ENCODE measurements at places on chromosomes 1 and 21.

DNA sequence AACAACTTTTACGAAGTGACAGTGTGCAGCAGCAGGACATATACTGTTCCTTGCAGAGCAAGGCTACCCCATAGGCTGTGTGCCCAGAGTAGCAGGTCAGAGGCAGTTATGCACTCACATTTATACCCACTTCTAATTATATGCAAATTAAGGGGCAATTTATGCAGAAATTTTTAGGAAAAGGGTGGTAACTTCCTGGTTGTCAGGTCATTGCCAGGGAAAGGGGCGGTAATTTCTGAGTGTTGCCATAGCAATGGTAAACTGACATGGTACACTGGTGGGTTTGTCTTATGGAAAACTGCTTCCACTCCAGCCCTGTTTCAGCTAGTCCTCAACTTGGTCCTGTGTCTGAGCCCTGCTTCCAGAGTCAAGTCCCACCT is 12.0 kb upstream of the SLAMF1 start:
- no peak for DNase-seq

GRCh38 chr1:221562542-221563475 is 179.1 kb downstream of the DUSP10 start:
- DNase-seq, result no peak

DNA sequence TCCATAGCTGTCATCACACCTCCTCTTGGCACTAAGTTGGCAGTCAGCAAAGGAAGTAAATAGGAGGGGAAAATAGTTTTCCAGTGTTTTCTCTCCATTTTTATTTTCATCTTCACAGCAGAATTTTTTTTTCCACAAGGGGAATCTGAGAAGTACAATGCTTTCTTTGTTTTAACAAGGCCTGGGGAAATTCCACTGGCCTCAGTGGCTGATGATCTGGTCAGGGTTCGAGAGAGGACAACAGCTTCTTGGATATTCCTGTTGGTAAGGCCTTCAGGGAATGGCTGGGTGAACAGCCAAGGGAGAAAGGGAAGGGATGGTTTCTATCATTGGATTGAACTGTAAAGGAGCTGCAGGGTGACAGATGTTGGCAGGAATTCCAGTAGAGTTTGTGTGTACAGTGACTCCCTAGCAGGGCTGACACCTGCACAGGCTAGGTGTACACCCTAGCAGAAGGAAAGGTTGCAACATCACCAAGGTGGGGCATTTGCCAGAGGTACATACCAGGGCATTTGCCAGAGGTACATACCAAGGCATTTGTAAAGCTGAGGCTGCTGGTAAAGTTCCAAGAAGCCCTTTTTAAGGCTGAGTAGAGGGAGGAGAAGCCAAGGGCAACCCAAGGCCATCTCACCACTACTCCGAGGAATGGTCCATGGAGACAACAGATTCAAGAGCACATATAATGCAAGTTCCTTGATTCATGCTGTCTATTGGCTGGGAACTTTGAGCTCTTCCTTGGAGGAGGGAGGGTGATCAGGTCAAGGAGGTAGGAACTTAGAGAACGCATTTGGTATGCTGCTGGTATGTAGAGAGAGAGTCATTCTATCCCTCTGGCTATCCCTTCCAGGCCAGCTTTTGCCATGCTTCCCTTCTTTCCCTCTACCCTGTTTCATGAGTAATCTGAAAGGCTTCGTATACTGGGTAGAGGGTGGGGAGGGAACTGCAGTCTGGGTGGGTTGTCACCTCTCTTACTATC is 3.1 kb downstream of the GJA5 start:
- no peak for DNase-seq

GRCh38 chr1:155478270-155478852 is 84.2 kb downstream of the ASH1L start:
- DNase-seq, result no peak

GRCh38 chr1:227437495-227438008 is 119.3 kb upstream of the CDC42BPA start:
- no peak for DNase-seq

- DNase-seq, result no peak
These were observed 201.0 kb upstream of the CAMK1G start for GRCh38 chr1:209382231-209383100.

GRCh38 chr1:2801535-2802291 is at the start of gene TTC34:
Gene TTC34, minus strand, starts transcription at chr1:2801693. Its CDS starts 866 bp downstream, at chr1:2800827.
- peak; percentile 52 for DNase-seq

DNA sequence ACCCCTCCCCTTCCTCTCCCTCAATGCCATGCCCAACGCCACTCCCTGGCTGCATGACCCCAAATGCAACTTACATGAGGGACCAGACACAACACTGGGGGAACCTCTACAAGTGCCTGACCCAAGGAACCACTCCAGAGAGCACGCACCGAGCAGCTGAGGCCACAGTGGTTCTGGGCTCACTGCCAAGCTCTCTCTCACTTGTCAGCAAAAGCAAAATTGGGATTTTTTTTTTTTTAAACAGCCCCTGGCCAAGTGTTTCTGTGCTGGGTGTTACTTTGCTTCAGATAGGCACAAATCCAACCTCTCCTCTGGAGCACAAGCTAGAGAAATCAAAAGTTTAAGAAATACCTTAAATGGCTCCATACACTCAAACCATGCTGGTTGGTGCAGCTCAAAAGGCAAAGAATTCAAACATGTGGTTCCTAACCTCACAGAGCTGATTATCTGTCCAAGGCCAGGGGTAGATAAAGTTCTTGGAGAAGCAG is 363.0 kb downstream of the SETD4 start:
- DNase-seq, result no peak

GRCh38 chr1:198667807-198668206 is 29.0 kb downstream of the PTPRC start:
- DNase-seq, result no peak

- DNase-seq, result no peak
These were observed 38.1 kb downstream of the TRIM62 start for GRCh38 chr1:33143698-33144097.

- DNase-seq, result no peak
These were observed 72.9 kb downstream of the ZNF281 start for GRCh38 chr1:200336901-200337391.

DNA sequence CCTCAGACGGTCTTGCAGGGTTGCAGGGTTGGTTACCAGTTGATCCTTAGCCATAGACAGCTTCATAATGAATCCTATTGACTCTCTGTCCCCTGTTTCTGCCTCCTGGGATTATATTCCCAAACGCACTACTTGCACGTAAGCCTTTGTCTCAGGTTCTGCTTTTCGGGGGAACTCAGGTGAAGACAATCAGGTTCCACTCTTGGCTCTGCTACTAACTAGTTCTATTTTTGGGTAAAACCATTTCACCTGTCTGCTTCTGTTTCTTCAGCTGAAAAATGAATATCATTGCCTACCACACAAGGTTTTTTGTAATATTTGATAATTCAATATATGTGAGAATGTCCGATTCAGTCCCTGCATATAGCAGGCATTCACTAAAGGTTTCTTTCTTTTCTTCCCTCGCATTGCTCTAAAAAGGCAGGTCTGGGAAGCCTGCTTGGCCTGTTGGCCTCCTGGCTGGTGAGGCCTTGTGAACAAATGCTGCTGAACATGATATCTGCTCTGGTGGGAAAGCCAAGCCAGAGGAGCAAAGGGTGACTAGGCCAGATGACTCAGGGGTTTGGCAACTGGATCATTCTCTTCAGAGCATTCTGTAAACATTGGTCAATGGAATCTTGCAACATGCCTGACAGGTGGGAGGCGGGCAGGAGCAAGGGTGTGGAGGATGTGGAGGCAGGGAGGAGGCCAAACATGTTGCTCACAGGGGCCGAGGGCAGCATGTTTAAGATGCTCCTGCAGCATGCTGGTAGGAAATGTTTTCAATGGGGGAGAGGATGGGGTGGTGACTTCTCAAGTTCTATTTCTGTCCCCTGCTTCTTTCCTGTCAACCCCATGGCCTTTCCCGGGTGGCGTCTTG is 23.8 kb downstream of the IER5 start:
- no peak for DNase-seq

Data from stimulated activated naive CD8-positive, alpha-beta T cell treated with anti-CD3 and anti-CD28 coated beads, Interleukin-15, amount 100 ng/mL, for 72 hours (primary cell).